ENCODE measurements at places on chromosomes 1 and 21.
A peak's percentile ranks its signal among the peaks of the same experiment; 100 is the strongest.

DNA sequence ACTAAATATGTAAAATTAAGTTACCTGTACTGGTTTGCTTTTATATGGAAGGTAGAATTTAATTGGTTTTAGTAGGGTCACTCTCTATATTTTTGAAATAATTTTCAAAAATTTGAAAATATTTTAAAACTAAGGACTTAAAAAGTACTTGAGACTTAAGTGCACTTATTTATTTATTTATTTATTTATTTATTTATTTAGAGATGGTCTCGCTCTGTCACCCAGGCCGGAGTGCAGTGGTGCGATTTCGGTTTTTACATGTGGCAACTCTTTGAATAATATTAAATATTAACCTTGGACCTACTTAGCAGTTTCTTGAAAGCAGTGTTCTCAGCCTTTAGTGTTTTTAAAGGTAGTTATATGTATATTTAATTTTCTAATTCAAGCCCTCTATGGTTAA, 36.4 kb downstream of the TMED5 start:
- no peak for DNase-seq

GRCh38 chr1:154446789-154447188, 41.6 kb downstream of the IL6R start:
- no peak for DNase-seq

GRCh38 chr1:49102752-49103151, 326.1 kb upstream of the BEND5 start:
- DNase-seq = no peak

GRCh38 chr21:45135868-45136267, 61.5 kb downstream of the ADARB1 start:
- no peak for DNase-seq

- DNase-seq = no peak
Observed at GRCh38 chr1:41758500-41758899, 160.2 kb downstream of the HIVEP3 start.

DNA sequence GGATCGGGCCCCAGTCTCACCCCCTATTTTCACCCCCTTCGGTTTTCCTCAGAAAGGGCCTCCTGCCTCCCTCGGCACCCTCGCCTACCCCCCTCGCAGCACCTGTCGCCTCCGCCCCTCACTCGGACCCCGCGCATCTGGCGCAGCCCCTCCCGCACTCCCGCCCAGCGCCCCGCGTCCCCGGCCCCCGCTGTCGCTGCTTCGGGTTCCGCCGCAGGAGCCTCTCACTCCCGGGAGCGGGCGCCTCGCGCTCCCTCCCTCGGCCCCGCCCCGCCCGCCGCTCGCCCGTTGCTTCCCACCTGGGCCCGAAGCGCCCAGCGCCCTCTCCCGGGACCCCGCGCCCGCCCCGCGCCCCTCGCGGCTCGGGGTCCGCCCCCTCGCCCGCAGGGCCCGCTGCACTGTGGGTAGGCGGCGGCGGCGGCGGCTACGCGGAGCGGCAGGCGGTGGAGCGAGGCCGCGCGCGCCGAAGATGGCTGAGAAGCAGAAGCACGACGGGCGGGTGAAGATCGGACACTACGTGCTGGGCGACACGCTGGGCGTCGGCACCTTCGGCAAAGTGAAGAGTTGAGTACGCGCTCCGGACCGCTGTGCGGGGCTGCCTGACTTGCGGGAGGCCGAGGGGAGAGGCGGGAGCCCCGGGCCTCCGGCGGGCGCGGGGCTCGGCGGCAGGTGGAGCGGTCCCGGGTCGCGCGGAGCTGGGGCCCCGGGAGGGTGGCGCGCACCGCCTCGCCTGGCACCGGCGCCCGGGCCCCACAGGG, at the start of gene PRKAA2:
Gene PRKAA2 (plus strand): TSS at position 396 of the 758 bp plus-strand sequence. CDS start 74 bp downstream, at position 470.
- no peak for DNase-seq

DNA sequence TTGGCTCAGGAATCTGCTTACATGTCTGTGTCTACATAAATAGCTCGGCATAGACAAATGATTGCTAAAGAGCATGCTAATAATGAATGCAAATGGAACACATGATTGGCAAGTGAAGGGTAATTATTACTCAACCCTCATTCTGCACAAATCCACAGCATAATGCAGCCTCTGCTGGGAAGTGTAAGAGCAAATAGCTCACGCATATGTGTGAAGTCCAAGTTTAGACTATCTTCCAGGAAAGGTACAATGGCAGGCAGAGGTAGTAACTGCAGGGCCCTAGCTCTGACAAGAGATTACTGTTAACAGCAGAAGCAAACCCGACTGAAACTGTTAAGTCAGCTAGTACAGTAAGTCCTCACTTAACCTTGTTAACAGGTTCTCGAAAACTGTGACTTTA, 7.0 kb upstream of the IL6R start:
- no peak for DNase-seq

GRCh38 chr1:195701149-195701548, 907.1 kb downstream of the KCNT2 start:
- no peak for DNase-seq

DNA sequence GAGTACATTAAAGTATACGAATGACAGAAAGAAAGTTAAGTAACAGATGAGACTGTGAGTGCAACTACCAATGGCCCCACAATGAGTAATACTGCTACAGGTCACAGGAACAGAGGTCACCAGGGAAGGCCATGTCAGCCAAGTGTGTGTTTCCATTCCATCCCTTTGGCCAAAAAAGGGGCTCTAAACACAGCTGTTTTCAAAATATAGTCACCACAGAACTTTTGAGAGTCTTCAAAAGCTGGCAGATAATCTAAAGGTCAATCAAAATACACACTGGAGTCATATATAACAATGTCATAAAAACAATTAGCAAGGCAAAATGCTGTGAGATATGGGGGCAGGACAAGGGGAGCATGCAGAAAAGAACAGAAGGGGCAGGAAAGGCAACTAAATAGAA, 10.2 kb downstream of the USP24 start:
- no peak for DNase-seq

GRCh38 chr1:199168888-199169585, 530.2 kb downstream of the PTPRC start:
- DNase-seq = no peak

DNA sequence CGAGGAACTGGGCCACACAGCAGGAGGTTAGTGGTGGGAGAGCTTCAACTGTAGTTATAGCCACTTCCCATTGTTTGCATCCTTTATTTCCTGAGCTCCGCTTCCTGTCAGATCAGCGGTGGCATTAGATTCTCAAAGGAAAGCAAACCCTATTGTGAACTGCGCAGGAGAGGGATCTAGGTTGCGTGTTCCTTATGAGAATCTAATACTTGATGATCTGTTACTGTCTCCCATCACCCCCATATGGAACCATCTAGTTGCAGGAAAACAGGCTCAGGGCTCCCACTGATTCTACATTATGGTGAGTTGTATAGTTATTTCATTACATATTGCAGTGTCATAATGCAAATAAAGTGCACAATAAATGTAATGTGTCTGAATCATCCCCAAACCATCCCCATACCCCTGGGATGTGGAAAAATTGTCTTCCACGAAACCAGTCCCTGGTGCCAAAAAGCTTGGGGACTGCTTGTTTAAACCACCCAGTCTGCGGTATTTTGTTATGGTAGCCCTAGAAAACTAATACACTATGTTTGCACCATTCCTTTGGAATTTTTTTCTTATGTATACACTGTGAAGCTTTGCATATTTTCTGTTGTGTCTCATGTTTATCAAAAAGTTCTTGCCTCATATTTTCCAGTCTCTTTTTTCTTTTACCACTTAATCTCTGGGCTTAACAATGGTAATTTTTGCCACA, 136.6 kb upstream of the IVNS1ABP start:
- no peak for DNase-seq

DNA sequence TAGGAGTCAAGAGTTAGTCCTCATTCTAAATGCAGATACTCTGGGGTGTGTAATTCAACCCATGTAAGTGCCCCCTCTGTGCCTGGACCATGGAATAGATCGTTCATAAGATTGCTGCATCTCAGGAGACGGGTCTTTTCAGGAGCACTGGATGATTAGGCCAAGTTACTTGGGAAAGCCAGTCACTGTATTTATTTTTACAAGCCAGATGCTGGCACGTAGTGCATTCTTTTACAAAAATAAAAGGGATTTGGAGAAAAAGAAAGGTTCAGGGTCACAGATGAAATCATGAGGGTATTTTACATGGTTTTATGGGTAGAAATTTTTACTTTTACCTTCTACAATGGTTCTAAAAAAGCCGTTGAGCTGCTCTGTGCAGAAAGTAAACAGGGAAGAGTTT, 102.6 kb upstream of the UBE2U start:
- no peak for DNase-seq

- DNase-seq = no peak
Observed at GRCh38 chr1:9025449-9025848, 774 bp downstream of the SLC2A7 start.

DNA sequence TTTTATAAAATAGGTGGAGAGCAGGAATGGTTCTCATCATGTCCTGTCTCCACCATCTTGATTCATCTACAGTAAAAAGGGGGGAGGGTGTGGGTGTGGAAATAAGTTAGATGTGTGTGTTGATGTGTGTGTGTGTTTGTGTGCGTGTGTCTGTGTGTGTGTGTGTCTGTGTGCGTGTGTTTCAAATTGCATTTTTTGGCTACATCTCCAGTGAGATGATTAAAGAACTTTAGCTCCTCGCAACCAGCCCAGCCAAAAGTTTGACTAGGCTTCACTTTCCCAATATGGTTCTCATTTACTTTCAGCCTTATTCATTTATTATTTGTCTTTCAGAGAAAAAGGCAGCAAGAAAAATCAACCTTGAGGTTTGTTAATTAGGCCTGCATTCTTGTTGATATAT, 14.7 kb upstream of the HAO2 start:
- no peak for DNase-seq

- no peak for DNase-seq
Observed at GRCh38 chr1:169141356-169141755, 34.9 kb downstream of the ATP1B1 start.

GRCh38 chr1:199837321-199837720, 190.2 kb upstream of the NR5A2 start:
- no peak for DNase-seq

- DNase-seq = no peak
Observed at GRCh38 chr1:222061711-222062359, 319.9 kb upstream of the DUSP10 start.

- DNase-seq = no peak
Observed at GRCh38 chr1:115641762-115642167, at the start of gene VANGL1. VANGL1 (plus strand) TSS chr1:115641970; CDS start chr1:115651414, 9,444 bp downstream.

- DNase-seq = no peak
Observed at GRCh38 chr1:80639777-80640533, 1160.8 kb upstream of the ADGRL2 start.

- no peak for DNase-seq
Observed at GRCh38 chr1:147079400-147080005, 92.8 kb downstream of the PRKAB2 start.

GRCh38 chr1:26690157-26690556, 5.7 kb upstream of the ARID1A start:
- DNase-seq = no peak

- DNase-seq = no peak
Observed at GRCh38 chr1:209996348-209996747, 58.3 kb downstream of the SYT14 start.

DNA sequence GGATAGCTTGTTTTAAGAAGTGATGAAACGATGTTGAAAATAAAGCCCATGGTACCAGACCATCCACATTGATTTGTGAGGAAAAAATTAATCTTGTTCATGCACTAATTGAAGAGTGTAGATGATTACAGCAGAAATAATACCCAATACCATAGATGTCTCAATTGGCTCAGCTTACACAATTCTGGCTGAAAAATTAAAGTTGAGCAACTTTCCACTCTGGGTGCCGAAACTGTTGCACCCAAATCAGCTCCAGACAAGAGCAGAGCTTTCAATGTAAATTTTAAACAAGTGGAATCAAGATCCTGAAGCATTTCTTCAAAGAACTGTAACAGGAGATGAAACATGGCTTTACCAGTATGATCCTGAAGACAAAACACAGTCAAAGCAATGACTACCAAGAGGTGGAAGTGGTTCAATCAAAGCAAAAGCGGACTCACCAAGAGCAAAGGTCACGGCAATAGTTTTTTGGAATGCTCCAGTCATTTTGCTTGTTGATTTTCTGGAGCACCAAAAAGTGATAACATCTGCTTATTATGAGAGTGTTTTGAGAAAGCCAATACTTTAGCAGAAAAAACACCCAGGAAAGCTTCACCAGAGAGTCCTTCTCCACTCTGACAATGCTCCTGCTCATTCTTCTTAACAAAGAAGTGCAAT, 16.1 kb upstream of the KCNA3 start:
- DNase-seq = no peak

GRCh38 chr1:16087733-16088132, 14.3 kb upstream of the FAM131C start:
- no peak for DNase-seq

DNA sequence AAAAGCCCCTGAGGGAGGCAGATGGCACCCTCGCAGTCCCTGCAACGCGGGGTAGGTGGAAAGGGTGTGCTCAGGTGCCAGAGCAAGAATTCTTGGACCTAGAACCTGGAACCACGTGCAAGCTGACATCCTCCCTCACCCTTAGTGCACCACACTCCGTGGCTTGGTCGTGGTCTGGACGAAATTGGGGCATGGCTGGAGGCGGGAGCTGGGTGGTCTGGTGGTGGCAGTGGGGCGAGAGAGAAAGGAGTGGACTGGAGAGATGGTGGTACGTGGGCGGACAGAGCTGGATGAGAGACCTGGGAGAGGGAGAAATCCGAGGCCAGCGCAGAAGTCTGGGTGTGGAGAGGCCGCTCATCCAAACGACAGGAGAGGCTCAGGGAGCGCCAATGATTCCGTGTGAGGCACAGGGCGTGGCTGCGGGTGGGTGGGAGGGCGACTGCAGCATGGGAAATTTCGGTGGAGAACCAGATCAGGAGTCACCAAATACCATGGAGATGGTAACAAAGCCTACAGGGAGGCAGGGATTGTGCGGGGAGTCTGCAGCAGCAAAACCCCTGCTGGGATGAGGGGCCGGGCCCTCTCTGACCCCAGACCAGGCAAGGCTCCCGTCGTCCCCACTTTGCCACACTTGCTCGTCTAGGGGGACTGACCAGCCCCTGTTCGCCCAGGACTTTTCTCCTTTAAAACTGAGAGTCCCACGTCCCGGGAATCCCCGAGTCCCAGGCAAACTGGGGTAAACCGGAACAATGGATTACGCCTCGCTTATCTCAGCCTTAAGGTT, 31.9 kb downstream of the CDCP2 start:
- no peak for DNase-seq

GRCh38 chr1:13622446-13622845, 38.8 kb downstream of the PDPN start:
- no peak for DNase-seq

- peak; percentile 33 for DNase-seq
Observed at GRCh38 chr21:36422279-36423098, 37.3 kb downstream of the CHAF1B start.

DNA sequence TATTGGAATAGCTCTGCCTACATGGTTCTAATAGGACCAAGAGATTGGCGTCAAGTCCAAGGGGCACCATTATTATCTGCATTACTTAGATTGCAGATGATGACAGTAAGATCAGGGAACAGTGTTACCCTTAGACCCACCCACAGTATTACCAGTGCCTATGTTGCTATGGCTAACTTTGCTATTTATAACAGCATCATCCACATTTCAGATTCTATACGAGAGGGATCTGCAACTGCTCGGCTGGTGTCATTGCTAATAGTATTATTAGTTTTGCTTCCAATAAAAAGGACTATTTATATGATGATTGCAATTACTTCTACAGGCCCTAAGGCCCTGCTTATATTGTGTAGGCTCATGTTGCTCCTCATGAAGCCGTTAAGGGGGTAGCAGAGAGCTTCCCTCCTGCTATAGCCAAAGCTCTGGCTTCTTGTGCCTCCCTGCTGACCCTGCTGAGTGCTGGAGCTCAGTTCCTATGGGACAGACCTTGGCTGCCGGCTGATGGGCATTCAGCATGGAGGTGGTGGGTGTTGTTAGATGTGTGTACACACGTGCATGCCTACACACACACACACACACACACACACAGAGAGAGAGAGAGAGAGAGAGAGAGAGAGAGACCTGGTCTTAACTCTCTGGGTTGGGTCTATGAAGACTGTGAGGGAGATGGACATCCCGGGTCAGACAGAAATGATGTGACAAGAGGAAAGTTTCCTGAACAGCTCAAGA, 1.3 kb downstream of the BCAN start:
- no peak for DNase-seq
